Stimulated activated CD4-positive, alpha-beta T cell treated with anti-CD3 and anti-CD28 coated beads, Interleukin-12 subunit alpha, Interleukin-12 subunit beta, amount 100 ng/mL, for 4 hours (primary cell): ENCODE measurements at places on chromosomes 1 and 21.
A peak's percentile ranks its signal among the peaks of the same experiment; 100 is the strongest.

DNA sequence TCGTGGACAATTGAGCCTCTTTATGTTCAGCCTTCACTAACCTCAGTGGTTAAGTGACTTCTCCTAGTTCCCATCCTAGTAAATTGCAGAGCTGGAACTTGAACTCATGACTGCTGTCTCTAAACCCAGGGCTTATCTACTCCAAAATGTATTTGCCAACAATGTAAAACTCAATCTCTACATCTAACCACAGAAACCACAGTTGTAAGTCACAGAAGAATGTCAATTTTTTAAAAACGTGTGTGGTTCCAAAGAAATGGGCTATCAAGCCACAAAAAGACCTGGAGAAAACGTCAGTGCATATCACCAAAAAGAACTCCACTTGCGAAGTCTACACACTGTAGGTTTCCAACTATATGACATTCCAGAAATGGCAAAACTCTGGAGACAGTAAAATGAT lies 172.6 kb upstream of the HMCN1 start:
- DNase-seq = no peak

- no peak for DNase-seq
Measured at GRCh38 chr1:37043101-37043500, 8.8 kb upstream of the GRIK3 start.

DNA sequence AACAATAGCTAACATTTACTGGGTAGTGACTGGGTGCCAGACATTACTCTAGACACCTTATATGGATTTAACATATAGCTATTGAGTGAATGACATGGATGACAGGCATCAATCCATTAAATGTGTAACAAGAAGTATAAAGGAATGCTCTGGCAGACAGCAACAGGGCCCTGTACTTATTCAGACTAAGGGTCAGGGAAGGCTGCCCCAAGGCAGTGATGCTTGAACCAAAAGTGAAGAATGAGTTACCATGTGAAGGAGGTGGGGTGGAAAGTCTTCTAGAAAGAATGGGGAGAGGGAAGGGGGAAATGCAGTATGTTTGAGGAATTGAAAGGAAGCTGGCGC lies 8.3 kb upstream of the PTPRF start:
- DNase-seq = no peak

- DNase-seq = no peak
Measured at GRCh38 chr1:224809137-224809536, 120.3 kb upstream of the DNAH14 start.

DNA sequence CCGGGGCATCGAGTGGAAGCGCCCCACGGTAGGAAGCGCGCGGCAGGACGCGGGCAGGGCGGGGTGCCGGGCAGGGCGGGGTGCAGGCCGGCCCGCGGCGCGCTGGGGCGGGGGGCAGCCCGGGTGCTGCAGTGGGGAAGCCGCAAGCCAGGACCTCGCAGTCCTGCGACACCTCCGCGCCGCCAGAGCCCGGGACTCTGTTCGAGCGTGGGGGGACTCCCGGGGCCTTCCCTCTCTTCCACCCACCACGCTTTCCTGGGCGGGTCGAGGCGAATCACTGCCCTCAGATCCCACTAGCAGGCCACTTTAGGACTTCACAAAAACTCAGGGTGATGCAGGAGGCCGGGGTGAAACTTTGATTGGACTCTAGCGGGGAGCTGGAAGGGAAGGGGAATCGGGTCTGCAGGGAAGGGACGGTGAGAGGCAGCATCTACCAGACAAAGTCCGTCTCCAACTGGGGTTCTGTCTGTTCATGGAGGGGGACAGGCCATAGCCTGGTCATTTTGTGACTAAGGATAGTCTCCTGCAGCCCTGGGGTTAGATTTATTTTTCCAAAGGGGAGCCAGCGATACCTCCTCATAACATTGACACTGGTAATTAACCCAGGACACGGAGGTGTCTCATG lies 623 bp downstream of the CAPN2 start:
- DNase-seq = peak; percentile 37

DNA sequence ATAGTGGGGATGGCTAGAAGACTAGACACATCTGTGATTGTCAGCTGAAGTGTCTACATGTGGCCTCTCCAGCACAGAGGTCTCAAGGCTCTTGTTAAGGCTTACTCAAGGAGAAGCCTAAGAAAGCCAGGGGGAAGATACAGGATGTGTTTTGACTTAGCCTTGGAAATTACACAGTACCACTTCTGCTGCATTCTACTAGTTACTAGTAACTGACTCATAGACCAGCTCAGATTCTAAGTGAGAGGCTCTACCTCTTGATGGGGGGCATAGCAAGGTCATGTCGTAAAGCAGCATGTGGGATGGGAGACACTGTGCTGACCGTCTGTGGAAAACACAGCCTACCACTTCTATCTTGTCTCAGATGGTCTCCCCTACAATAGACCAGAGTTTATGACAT lies 99.5 kb downstream of the UBE2U start:
- DNase-seq = no peak

DNA sequence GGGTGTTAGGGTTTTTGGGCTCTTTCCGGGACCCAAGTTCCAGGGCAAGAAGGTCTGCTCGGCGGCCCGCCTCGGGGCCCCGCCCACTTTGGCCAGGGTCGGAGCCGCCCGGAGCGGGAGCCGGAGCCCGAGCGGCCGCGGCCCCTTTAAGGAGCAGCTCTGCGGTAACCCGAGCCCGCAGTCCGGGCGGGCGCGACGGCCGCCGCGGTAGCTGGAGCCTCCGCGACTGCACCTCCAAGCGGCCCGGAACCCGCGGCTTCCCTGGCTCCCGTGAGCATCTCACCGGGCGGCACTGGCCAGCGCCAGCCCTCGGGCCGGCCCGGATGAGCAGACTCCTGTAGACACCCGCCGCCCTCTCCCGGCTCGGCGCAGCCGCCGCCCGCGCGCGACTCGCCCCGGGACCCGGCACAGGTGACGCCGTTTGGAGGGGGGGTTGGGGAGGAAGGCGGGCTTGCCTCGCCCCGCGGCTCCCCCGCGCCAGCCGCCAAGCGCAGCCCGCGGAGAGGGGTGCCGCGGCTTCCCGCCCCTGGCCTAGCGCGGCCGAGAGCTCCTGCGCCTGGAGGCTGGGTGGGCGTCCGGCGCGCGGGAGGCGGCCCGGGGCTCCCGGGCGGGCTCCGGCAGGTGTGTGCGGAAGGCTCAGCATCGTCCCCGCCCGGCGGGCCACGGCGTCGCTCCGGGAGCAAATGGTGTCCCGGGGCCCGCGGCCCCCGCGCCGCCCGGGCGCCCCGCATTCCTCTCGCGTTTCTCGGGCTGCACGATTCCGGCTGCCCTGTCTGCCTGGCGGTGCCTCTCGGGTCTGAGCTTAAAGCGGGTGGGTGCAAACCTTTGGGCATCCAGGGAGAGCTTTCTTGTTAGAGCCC lies at the start of gene TLCD4:
Gene TLCD4, plus strand, starts transcription at position 149 of the 860 bp plus-strand sequence. CDS start 26,547 bp downstream, outside the sequence.
- DNase-seq = peak; percentile 21

GRCh38 chr1:62676611-62677356 lies 11.4 kb downstream of the DOCK7 start:
- DNase-seq = no peak

- no peak for DNase-seq
Measured at GRCh38 chr1:59900640-59901039, 25.9 kb downstream of the CYP2J2 start.
